Fibroblast of mammary gland (primary cell): ENCODE measurements at places on chromosomes 3 and 15.

DNA sequence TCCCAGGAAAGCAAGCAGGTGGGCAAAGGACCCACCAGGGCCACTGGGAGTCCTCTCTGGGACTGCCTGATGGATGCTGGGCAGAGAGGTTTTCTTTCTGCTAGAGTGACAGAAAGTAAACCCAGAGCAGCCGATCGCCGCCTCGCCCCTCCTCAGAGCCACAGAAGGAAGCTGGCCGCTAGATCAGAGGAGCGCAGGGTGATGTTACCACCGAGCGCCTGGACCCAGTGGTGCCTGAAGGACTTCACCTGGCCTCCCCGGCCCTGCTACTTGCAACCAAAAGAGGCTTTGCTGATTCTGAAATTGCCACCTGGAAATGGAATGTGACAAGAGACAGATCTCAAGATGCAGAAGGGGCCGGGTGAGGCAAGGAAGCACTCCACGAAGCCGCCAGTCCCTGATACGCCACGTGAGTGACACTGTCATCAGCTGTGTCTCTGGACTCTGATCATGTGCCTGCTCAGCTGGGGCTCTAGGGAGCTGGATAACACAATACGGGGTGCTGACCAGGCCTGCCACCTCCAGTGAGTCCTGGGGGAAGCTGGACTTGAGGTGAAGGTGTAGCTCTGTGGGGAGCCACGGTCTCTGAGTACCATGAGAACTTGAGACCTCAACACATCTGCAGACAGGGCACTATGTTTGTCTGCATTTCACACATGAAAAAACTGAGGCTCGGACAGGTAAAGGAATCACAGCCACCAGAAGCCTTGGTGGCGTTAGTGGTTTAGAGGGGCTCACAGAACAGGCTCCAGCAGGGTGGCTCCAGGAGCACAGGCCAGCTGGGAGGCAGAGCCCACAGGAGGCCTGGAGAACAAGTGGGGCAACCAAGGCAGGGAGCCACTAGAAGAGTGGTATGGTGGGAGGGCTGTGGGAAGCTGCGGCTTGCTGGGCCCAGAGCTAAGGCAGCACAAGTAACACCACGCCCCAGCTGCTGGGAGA, 137.9 kb upstream of the PRR20G start:
- DNase-seq = no peak

DNA sequence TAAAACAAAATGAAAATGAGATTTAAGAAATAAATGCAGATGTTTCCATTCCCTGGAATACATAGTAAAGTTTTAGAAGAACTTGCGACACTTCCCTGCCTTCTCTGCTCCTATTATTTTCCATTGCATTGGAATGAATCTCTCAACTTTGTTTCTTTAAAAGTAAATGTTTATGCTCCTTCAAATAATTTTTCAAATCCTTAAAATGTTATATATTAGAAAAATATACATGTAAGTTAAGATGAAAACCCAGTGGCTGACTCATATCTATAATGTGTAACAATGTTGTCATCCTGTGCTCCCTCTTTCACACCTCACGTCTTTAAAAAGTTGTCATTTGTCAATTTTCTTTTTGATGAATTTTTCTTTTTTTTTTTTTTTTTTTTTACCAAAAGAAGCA, 3.6 kb downstream of the RBMS3 start:
- no peak for DNase-seq

GRCh38 chr3:30639937-30640336, 33.5 kb downstream of the TGFBR2 start:
- DNase-seq = no peak

- no peak for DNase-seq
These were observed 42.5 kb downstream of the CCDC12 start for GRCh38 chr3:46934072-46934471.

DNA sequence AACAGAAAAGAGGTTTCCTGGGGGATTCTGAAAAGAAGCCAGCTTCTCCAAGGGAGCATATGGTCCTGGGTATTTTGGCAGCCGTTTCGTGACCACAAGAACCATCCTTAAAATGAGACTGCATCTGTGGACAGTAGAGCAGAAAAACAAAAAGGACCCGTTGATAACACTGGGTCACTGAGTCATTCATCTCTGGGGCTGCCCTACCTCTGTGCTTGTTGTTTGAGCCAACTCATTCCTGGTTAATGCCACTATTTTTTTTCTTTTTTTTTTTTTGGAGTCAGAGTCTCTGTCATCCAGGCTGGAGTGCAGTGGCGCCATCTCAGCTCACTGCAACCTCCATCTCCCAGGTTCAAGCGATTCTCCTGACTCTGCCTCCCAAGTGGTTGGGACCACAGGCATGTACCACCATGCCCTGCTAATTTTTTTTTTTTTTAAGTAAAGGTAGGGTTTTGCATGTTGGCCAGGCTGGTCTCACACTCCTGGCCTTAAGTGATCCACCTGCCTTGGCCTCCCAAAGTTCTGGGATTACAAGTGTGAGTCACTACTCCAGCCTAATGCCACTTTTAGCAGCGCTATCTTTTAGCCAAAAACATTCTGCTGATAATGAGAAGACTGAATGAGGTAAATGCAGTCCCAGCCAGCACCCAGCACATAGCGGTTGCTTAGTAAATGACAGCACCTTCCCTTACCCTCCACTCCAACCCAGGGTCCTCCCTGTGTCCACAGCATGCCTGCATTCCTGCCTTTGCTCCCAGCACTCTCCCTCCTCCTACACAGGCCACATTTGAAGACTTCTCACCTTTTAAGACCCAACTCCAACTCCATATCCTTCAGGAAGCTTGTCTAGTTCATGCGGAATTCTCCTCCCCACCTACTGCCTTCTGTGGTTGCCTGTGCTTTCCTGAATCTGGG, 9.1 kb upstream of the ISL2 start:
- DNase-seq = no peak

- peak; percentile 98 for DNase-seq
These were observed 92.5 kb downstream of the ADAMTS9 start for GRCh38 chr3:64595253-64595694.

GRCh38 chr15:88624156-88624970, 3.2 kb downstream of the AEN start:
- peak; percentile 64 for DNase-seq

GRCh38 chr15:61519296-61519695, 290.2 kb upstream of the RORA start:
- DNase-seq = no peak

GRCh38 chr15:43241100-43241499, 20.3 kb upstream of the EPB42 start:
- DNase-seq = peak; percentile 68

DNA sequence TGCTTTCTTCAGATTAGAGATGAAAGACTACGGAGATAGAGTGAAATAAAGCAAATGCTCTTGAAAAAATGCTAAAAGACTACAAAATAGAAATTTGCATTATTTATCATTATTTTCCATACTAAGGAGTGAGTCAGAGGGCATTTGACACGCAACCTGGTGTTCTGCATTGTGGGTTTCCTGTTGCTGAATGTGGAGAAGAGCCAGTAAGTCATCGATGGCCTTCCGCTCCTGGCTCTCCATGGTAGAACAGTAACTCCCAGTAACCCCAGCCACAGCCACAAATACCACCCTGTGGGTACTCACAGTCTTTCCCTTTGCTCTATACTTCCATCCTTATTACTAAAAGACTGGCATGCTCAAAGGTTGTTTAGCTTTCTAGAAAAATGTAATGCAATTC, 61.5 kb downstream of the CGGBP1 start:
- peak; percentile 17 for DNase-seq

- no peak for DNase-seq
These were observed 17.9 kb downstream of the SLC6A11 start for GRCh38 chr3:10833855-10834414.

DNA sequence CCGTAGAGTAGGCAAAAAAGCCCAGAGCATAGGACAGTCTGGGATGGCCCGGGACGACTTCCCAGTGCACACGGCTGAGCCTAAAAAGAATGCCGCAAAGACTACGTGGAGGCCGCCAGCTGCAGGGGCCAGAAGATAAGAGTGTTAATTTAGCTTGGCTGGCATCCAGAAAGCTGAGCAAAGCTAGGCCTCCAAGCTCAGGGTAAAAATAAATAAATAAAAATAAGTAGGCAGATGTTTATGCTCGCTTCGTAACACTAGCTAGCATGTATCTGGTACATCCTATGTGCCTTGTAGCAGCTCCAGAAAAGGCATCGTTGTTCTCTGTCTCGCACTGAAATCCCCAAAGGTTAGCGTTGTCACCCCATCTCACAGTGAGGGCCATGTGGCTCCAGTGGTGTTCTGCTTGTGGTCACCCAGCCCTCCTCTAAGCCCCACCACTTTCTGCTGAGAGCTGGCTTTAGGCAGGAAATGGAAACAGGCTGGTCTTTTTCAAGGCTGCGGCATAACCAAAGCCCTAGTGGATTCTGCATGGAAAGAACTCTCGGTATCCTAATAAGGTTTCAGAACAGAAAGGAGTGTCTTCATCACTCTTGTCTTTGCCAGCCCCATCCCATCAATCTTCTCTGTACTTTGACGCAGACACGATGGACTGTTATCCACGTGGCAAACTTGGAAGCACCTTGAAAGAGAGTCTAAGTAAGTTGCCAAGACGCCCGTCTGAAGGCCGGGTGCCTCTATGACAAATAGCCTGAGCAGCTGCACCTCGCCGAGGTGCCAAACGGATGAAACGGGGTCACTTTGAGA, 58.1 kb upstream of the MEF2A start:
- peak; percentile 55 for DNase-seq

DNA sequence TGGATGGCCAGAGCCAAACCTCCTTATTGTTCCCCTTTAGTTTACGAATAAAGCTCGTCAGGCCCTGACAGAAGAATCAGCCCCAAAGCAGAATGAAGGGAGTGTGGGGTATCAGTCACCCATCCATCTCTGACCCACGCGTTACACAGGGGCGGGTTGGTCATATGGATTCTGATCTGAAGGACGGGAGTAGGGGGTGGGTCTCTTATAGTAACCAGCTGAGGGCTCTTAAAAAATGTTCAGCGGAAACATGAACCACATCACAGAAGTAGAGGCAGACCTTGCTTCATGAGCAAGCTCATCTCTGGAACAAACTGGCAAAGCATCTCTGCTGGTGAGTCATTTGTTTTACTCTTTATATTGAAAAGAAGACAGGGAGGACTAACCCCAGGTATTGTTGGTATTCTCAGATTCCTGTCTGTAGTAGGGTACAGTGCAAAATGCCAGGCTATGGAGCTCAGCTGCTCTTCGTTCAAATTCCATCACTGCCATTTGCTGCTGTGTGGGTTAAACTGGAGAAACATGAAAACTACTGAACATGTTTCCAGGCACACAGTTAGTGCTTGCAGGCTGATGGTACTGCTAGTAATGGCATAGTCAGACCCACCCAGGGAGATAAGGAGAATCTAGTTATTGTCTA, at the start of gene CXCR6:
TSS of gene CXCR6 (plus strand) at position 258 of the 640 bp plus-strand sequence. CDS start 3,018 bp downstream, outside the sequence.
- peak; percentile 13 for DNase-seq

DNA sequence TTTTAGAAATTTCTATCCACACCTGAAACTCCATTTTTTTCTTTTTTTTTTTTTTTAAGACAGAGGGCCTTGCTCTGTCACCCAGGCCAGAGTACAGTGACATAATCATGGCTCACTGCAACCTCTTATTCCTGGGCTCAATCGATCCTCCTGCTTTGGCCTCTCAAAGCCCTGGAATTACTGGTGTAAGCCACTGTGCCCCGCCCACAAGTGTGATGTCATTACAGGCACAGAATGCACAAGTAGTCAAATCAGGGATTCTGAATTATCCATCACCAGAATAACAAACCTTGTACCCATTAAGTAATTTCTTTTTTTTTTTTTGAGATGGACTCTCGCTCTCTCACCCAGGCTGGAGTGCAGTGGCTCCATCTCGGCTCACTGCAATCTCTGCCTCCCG, 1.9 kb downstream of the UQCRC1 start:
- peak; percentile 33 for DNase-seq

GRCh38 chr3:105285653-105286241, 81.0 kb upstream of the ALCAM start:
- DNase-seq = no peak

GRCh38 chr3:124594581-124594980, 135.7 kb upstream of the UMPS start:
- no peak for DNase-seq

DNA sequence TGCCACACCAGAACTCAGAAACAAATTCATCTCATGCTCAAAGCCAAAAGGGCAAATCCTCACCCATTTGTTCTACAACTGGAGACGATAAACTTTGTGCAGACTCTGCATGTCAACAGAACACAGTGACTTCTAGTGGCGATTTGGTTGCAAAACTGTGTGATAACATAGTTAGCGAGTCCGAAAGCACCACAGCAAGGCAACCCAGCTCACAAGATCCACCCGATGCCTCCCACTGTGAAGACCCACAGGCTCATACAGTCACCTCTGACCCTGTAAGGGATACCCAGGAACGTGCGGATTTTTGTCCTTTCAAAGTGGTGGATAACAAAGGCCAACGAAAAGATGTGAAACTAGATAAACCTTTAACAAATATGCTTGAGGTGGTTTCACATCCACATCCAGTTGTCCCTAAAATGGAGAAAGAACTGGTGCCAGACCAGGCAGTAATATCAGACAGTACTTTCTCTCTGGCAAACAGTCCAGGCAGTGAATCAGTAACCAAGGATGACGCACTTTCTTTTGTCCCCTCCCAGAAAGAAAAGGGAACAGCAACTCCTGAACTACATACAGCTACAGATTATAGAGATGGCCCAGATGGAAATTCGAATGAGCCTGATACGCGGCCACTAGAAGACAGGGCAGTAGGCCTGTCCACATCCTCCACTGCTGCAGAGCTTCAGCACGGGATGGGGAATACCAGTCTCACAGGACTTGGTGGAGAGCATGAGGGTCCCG, 199.7 kb downstream of the AKAP13 start:
- DNase-seq = peak; percentile 86

GRCh38 chr3:102741105-102741504, 306.3 kb downstream of the ZPLD1 start:
- DNase-seq = no peak

GRCh38 chr3:17151598-17152373, 267.0 kb downstream of the PLCL2 start:
- DNase-seq = no peak

GRCh38 chr3:69659180-69659910, 79.9 kb upstream of the MITF start:
- DNase-seq = no peak

DNA sequence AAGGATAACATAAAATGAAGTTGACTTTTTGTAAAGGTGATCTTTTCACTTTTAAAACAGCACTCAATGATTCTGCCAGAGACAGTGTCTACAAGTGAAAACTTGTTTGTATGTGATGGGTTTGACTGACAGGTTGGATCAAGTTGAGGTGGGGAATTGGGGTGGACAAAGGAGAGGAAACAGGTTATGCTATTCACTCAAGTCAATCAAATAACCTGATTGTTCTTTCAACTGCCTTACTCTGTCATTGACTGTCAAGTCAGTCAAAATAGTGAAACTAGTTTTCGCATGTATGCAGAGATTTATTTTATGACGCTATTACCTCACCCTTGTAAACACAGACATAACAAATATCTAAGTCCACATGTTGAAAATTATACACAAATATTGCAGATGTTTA, 187.7 kb downstream of the ROBO2 start:
- DNase-seq = no peak

DNA sequence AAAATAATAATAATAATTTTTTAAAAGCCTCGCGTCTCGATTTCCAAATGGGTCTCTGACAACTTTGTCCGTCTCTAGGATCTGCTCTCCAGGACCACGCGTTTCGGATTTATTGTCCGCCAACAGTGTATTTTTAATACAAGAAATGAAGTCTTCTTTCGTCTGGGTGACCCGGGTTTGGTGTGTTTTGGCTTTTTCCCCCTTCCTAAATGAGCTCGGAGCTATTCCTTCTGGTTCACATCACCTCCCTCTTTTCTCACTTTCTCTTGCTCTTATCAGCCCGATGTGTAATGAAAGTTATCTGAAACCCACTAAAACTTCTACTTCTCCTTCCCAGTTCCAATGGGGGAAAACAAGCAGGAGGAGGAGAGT, 516.7 kb downstream of the MECOM start:
- DNase-seq = no peak
